ENCODE measurements at places on chromosomes 6 and 20.
A peak's percentile ranks its signal among the peaks of the same experiment; 100 is the strongest.

DNA sequence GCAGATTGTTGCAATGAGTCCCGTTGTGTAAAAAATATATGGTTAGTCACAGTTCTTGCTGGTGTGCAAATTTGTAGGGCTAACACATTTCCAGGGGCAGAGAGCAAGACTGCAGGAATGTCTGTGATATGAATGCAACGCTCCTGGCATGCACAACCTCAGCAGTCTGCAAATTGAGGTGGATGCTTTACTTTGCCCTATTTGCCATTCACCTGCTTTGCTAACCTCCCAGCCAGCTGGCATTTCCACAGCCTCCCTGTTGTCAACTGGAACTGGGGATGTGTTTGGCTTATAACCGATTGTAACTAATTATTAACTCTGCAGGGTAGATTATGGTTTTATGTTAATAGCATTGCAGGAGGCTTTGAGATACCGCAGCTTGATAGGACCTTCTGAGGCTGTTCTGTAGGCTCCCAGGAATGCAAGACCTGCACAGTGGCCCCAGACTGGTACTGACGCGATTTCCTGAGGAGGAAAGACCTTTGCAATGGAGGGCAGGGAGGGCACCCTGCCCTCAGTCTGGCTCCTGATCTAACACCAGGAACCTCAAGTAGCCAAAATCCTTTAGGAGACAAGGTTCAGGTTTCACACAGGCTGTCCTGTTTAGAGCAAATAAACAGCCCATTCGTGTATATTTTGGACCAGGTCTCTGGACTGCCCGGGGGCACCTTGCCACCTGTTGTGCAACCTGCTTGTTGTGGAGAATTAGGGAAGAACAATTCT lies 53.4 kb downstream of the EDN1 start:
- no peak for DNase-seq

DNA sequence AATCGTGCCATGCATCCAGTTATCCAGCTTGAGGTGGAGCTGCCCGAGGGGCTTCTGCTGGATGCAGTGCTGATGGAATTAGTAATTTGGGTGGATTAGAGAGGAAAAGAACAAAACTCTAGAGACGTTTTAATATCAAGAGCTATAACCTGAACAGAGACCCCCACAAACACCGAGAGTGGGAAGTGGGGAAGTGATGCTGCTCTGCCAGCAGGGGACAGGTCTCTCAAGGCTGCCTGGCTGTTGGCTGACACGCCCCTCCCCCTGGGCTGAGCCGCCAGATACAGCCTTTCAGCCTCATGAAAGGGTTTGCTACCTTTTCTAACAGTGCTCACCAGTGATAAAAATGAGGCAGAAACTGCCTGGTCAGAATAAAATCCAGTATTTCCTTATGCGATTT lies 9.6 kb downstream of the LEMD2 start:
- no peak for DNase-seq

DNA sequence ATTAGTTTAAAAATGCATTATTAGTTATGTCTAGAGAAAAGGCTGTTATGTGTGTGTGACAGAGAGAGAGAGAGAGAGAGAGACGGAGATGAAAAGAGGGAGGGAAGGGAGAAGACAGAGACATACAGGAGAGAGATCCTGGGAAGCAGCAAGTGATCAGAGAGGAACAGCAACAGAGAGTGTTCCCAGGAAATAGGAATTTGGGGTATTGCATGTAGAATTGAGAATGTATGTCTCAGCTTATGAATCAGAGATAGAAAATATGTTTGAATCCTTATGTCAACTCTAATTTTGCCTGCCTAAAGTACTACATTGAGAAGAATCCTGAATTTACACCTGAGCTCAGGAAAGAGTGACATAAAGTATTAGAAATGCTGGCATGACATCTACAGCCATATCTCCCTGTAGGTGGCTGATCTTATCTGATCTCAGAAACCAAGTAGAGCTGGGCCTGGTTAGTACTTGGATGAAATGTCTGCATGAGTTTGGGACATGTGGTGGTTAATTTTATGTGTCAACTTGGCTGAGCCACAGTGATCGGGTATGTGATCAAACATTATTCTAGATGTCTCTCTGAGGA lies 130.6 kb downstream of the TENT5A start:
- DNase-seq = no peak

DNA sequence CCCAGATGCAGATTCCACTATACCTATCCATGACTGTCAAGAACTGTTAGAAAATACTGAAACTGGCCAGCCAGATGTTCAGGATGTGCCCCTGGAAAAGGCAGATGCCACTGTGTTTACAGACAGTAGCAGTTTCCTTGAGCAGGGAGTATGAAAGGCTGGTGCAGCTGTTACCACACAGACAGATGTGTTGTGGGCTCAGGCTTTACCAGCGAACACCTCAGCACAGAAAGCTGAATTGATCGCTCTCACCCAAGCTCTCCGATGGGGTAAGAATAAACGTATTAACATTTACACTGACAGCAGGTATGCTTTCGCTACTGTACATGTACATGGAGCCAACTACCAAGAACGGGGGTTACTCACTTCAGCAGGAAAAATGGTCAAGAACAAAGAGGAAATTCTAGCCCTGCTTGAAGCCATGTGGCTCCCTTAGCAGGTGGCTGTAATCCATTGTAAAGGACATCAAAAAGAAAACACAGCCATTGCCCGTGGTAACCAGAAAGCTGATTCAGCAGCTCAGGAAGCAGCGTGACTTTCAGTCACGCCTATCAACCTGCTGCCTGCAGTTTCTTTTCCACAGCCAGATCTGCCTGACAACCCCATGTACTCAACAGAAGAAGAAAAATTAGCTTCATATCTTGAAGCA lies 459.7 kb upstream of the HTR1E start:
- DNase-seq = no peak

GRCh38 chr6:136511397-136511796 lies 38.8 kb downstream of the MAP7 start:
- no peak for DNase-seq

DNA sequence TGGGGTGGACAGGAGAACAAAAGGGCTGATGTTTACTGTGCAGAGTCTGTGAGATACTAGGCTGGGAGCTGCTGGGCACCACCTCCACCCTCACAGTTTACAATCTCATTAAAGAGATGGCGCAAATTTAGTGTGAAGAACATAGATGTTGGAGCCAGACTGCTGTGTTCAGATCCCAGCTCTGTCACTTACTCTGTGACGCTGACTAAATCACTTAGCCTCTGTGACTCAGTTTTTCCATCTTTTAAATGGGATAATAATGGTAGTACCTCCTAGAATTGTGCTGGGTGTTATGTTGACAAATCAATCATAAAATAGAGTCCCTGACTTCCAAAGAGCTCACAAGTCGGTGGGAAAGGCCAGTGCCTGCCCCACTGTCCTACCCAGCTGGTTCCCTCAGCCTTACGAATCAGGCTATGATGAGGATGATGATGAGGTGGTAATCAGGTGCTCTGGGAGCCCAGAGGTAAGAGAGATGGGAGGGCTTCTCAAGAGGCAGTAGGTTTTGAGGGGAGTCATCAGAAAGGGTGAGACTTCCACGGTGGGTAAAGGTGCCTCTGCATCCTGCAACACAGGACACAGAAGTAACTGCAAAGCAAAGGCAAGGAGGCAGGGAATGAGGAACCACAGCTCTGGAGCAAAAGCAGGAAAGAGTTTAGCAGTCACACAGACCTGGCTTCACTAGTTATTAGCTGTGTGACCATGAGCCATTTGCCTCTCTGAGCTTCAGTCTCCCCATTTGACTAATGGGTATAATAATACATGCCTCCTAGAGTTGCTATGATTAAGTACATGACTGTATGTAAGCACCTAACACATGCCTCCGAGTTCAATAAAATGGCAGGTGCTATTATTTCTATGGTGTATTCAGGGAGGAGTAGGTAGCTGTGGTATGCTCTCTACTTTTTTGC lies 8.9 kb downstream of the FYN start:
- DNase-seq = no peak

DNA sequence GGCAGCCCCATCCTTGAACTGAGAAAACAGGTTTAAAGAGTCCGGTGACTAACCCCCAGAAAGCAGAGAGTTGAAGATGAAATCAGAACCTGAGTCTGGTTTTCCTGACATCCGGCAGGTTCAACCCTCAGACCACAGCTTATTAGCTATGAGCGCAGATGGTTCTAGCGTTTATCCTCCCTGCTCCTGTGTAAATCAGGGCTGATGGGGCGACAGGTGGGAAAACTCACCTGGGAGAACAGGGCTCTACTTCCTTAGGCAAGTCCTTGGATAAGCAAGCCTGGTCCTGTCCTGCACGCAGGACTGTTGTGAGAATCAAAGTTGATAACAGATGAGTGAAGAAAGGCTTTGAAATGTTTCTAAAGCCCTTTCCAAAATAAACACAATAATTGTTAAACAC lies 31.4 kb downstream of the GHRH start:
- no peak for DNase-seq

- DNase-seq = peak; percentile 17
Observed at GRCh38 chr6:52815167-52816092, 11.8 kb upstream of the GSTA1 start.

- peak; percentile 80 for DNase-seq
Observed at GRCh38 chr6:44127186-44128019, at the start of the genes MRPL14 and TMEM63B. Gene MRPL14 (minus strand): TSS chr6:44127452. CDS start chr6:44116611, 10,841 bp downstream. Gene TMEM63B (plus strand): TSS chr6:44127554. CDS start chr6:44134585, 7,031 bp downstream.

GRCh38 chr20:56437196-56437960 lies 25.3 kb downstream of the CASS4 start:
- DNase-seq = no peak

GRCh38 chr6:35209622-35210247 lies 4.0 kb upstream of the SCUBE3 start:
- DNase-seq = no peak

DNA sequence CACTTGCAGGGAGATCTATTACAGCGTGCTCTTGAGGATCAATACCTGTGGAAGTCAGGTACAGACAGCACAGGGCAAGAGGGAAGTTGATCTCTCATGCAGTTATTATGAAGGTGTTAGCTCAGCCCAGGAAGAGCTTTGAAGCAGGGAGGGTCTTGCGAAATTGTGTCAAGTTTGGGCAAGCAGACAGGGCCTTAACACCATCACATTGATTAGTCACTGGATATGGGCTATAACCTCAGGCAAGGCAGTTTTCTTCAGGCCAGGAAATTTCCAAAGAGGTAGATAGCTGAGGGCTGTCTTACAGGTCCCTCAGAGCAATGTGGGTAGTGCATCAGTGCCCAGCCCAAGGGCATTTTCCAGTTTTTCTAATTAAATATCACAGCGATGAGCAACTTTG lies 643.8 kb downstream of the DHX35 start:
- DNase-seq = no peak

DNA sequence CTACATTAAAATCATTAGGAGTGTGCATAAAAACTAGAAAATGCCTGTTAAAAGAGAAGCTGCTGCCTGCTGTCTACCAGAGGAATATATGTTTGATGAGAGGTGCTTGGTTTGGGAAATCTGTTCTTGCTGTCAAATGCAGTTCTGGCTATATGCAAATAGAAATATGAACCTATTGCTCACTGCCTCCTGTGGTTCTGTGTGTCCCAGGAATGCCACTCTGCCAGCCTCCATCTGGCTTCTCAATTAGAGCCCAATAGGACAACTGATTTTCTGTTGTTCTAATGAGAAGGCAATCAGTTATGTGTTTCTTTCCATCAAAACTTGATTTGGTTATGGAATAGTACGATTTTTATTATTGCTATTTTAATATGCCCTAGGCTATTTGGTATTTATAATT lies 759.7 kb downstream of the HDGFL1 start:
- no peak for DNase-seq

- DNase-seq = no peak
Observed at GRCh38 chr6:79201983-79202382, 32.5 kb downstream of the HMGN3 start.

- DNase-seq = no peak
Observed at GRCh38 chr6:31386977-31387376, 16.4 kb upstream of the MICA start.

- no peak for DNase-seq
Observed at GRCh38 chr6:124958759-124959354, 3.4 kb upstream of the RNF217 start.

DNA sequence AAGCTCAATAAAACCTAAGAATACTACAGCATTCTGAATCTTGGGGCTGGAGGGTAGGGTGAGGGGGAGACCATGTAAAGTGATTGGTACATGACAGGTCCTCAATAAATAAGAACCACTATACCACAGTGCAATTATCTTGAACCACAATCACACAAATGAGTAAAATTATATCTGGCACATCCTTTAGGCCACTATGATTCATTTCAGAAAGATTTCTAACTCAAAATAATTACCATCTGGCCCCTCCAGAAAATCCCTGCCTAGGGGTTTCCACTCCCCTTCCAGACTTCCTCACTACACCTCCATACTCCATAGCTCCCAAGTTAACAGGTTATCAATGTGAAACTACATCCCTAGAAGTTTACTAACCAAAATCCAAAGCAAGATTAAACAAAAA lies 19.7 kb downstream of the AKIRIN2 start:
- no peak for DNase-seq

GRCh38 chr6:12605888-12606345 lies 110.7 kb upstream of the PHACTR1 start:
- no peak for DNase-seq

DNA sequence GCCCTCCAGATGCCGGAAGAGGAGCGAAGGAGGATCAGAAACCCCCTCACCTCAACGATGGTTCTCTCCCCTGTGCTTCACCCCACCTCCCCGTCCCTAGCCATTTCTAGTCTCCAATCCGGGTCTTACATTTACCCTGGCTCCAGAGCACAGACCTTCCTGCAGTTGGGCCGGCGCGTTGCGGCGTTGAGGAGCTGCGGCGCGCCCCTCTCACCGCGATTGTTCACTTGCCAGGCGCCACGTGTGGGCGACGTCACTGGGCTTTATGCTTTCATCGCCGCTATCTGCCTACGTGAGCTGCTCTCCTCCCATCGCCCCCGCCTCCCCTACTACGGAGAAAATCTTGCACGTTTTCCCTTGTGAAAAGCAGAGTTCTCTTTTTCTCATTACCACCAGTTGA lies at the start of gene CRISP2:
Gene CRISP2, minus strand, starts transcription at position 198 of the 400 bp plus-strand sequence. CDS start 4,347 bp downstream, outside the sequence.
- no peak for DNase-seq

- peak; percentile 66 for DNase-seq
Observed at GRCh38 chr20:39048000-39048696, 86.0 kb downstream of the DHX35 start.

DNA sequence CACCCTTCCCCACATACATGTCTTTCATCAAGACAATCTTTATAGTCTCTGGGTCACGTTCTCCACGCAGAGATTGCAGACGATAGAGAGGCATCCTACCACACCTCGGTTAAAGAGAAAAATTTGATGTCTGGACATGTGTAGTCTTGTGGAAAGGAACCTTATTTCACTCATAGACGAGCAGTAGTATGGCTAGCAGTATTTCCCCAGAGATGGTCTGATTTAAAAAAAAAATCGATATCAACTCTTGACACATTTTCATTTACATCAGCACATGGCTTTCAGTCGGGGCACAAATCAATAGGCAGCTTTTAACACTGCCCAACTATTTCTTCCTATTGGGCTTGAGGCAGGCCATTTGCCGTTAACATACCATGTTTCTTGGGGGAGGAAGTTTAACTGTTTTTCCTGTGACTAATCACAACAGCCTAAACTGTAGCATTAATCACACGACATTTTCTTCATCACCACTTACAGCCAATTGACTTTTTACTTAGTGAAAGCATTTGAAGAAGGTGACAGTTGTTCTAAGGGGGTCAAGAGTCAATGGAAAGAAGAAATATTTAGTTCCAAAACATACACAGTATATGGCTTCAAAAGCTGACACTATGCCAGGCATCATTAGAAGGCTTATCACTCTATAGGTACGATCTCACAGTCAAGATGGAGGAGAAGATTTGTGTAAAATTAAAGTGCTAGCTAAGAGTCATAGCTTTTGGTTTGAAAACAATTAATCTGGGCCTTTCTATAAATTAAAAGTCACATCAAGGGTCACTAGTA lies 129.5 kb upstream of the HDAC2 start:
- DNase-seq = no peak

- no peak for DNase-seq
Observed at GRCh38 chr6:153771577-153771976, 267.5 kb upstream of the OPRM1 start.

All from stimulated activated CD8-positive, alpha-beta memory T cell treated with anti-CD3 and anti-CD28 coated beads, Interleukin-2, amount 100 ng/mL, for 48 hours (primary cell).